ENCODE measurements at places on chromosomes 11 and 22.

DNA sequence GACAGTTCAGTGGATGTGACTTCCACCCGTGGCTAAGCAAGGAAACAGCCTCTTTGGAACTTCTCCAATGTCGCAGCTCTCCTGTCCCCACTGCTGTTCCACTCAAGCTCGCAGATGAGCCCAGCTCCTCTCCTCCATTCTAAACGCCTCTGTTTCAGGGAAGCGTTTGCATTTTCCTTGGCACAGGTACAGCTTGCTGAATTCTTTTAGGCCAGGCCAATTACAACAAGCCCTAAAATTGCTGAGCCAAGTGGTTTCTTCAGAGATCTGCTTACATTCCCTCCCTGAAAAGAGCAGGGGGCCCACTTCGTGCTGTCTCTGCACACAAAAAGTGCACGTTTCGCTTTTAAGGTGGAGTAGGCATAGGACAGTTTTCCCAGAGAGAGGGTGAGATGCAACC is 91.5 kb upstream of the BLID start:
- no peak for DNase-seq

GRCh38 chr11:13090228-13090708 is 81.2 kb downstream of the RASSF10 start:
- DNase-seq, result no peak

DNA sequence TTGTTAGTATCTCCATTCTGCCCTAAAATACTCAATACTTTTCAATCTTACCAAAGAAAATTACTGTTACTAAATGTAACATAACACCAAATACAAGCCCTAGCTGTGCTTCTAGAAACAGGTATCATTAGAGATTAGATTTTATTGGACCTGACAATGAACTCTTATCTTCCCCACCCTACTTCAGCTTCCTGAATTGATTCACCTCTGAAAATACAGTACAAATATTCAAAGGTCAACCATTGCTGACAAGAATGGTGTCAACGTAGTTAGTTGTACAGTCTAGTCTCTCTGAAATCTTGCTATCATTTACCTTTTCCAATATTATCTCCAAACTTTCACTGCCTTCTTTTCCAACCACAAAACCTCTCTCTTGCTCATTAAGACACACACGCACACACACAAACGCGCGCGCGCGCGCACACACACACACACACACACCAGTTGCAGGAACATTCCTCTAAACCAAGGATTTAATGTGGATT is 22.4 kb downstream of the LRRC4C start:
- no peak for DNase-seq

DNA sequence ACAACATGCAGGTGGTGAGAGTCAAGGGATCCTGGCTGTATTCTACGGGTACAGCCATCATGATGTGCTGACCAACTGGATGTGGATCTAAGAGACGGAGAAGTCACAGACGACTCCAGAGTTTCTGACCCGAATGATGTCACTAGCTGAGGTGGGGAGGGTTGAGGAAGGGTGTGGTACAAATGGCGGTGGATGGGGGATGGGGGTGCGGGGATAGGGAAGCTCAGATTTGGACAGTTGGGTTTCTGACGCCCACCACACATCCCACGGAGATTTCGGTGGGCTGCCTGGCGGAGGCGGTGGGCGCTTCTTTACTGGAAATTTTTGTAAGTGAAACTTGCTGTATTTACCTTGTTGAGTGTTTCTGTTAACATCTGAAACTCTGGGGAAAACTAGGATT is 126.7 kb downstream of the OSBP2 start:
- no peak for DNase-seq

- no peak for DNase-seq
These were observed 350.2 kb downstream of the BUD13 start for GRCh38 chr11:116422556-116422955.

DNA sequence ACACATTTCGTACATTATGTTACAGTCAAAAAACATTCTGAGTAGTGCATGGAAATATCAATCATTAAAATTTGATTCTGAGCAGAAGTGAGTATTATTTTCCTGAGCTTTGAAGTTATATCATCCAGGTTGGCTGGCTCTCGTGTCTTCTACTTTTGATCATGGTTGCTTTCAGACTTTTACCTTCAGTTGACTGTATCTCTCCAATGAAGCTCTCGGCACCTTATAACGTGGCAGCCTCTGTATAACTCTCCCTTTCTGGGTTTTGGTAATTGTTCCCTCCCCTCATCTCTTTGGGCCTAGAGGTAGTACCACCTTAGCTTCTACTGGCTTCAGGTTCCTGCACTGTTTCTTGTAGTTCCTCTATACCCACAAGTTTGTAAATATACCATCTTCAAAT is 12.2 kb downstream of the SFI1 start:
- no peak for DNase-seq

DNA sequence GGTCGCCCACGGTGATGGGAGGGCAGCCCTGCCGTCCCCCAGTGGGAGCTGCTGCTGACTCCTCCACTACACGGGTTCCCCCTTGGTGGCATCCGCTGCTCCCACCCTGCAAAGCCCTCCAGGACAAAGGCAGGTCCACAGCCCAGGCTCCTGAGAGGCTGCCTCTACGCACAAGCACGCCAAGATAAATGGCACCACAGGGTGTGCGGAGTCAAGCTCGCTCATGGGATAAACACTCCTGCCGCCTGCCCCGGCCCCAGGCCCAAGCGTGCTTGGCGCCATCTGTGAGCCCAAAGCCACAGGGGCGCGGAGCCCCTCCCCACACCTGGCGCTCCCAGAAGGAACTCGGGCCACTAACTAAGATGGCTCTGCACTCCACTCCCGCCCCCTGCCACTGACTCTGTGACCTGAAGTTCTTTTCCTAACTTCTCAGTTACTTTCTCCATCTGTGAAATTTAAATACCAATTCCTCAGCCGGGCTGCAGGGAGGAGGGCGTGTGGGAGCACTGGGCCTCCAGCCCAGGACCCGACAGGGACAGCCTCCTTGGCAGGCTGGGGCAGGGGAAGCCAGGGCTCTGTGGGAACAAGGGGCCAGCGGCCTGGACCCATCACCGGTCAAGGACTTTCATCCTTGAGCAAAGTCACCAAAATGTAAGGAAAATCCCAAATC is 14.9 kb downstream of the EHD1 start:
- DNase-seq, result no peak

GRCh38 chr11:10970926-10971325 is 113.1 kb upstream of the ZBED5 start:
- DNase-seq, result no peak

DNA sequence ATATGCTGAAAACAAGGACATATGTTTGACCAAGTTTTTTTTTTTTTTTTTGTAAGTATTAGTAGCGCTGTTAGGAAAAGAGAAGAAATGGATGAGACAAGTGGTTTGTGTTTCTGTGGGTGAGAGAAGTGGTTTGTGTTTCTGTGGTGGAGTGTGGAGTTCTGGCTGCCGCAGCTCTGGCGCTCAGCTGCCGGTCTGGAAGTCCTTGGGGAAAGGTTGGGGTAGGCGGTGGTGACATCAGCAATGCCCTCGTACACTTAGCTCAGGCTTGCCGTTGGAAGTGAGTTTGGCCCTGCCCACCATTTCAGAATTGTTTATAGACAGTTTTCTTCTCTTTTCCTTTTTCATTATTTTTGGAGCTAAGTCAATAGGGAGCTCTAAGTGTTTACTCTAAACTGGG is 116.6 kb downstream of the TBC1D22A start:
- DNase-seq, result no peak

GRCh38 chr11:61539831-61540357 is 31.3 kb downstream of the LRRC10B start:
- no peak for DNase-seq

DNA sequence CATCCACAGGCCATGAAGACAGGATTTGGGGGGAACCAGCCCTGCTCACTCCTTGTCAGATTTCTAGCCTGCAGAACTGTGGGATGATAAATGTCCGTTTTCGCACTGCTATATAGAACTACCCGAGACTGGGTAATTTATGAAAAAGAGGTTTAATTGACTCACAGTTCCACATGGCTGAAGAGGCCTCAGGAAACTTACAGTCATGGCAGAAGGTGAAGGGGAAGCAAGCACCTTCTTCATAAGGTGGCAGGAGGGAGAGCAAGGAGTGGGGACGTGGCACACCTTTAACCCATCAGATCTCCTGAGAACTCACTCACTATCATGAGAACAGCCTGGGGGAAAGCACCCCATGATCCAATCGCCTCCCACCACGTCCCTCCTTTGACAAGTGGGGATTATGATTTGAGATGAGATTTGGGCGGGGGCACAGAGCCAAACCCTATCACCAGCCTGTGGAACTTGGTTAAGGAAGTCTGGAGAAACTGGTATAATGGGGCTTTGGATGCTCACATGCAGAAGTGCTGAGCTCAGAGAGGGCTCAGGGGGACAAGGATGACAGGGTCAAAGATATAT is 50.7 kb downstream of the MYEOV start:
- no peak for DNase-seq

DNA sequence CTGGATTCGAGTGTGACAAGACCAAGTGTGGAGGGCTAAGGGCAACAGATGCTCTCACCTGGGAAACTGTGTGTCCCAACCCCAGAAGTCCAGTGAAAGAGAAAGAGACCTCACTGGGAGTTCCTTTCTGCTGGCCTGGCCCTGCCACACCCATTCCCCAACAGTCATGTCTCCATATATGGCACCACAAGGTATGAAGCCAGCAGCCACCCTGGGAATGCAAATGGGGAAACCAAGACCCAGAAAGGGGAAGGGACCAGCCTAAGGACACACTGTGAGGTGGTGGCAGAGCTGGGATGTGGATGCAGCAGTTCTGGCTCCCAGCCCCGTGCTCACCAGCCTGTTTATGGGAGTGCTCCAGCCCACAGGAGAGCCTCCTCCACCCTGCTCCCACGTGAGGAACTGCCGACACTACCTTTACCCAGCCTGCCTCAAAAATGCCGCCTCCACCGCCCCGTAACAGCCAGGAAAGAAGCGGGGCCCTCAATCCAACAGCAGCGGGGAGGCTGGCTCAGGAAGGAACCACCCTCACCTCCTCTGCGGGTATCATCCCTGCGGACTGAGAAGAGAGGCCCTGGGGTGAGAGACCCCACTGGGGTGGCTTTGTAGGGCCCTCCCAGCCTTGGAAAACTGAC is 12.6 kb downstream of the LMO1 start:
- no peak for DNase-seq

DNA sequence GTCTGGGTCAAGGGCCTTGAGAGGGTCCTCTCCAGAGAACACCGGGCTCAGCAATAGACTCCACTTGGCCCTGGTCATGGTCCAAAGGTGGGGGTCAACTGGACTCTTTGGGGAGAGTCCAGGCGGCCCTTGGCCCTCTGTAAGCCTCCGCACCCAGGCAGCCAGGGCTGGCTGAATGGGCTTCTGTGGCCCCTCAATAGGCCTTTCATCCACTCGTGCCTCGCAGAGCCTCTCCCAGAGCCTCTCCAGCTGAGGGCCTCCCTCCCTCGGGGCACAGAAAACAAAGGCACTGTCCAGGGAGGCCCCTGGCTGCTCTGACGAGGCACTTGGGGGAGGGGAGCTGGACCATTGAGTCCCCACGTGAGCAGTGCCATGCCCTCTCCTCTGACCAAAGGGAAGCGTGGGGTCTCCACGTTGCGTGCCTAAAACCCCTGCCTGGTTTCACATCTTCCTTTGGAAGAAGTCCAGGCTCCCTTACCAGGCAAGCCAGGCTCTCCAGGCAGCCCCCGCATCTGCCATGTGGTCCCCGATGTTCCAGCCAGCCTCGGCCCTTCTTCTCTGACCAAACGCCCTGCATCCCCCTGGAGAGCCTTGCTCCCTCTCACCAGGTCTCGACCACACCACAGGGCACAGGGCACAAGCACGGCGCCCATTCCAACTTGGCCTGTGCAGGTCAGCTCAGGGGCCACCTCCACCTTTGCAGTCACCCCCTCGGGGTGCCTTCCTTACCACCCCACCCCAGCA is 15.5 kb downstream of the KIAA0930 start:
- DNase-seq, result no peak

DNA sequence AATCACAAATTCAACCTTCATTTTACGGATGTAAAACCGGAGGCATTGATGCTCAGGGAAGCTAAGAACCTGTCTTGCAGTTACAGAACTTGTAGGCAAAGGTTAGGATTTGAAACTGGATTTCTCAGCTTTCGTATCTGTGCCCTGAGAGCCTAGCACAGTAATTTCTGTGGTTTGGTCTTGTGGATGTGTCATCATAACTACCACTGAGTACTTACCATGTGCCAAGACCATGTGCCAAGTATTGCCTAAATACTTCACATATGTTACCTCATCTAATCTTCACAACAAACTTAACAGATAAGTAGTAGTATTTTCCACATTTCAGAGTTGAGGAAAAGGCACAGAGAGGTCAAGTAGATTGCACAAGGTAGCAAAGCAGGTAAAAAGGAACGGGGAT is 140.7 kb downstream of the NXPE2 start:
- DNase-seq, result no peak

- no peak for DNase-seq
These were observed 1.6 kb downstream of the KIAA1671 start for GRCh38 chr22:24954114-24954463.

DNA sequence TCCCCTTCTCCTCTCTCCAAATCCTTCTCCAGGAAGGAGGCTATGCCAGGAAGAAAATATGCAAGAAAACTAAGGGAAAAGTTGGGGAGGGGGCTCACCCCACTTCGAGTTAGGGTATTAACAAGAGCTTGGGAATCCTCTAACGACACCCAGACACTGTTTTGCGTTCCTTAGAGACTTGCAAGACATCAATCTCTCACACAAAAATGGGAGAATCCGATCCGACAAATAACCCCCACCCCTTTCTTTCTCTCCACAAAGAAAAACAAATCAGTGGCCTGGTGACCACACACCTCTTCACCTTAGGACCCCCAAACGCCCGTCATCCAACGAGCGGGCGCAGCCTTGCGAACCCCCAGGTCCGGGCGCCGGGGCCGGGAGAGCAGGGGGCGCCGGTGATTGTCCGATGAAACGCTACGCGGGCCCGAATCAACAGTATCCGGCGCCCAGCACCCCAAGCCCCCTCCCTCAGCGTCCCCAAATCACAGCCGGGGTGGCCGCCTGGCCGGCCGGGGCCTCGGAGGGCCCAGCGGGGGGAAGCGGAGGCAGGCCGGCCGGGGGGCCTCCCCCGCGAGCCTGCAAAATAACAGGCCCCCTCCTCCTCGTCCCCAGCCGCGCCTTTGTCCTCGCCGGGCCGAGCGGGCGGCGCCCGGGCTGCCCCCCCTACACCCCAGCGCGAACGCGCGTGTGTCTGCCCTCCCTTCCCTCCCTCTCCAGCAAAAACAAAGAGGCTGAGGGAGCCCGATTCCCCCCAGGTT is 690 bp downstream of the CSNK1E start:
- DNase-seq, result peak; percentile 25

GRCh38 chr11:88421530-88421929 is 84.0 kb upstream of the CTSC start:
- no peak for DNase-seq

DNA sequence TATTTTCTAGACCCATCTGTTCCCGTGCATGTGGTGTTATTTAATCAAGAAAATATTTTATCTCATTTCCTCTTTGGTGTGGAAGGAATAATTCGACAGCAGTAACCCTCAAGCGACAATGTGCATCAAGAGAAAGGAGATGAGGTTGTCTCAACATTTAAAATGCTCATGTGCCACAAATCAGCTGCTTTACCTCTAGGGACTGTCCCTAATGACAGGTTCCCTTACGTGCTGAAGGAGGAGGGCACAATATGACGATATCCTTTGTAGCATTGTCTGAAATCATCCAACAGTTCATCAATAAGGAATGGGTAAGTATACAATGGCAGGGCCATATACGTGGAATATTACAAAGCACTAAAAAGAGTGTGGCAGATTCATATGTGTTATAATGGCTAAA is 7.0 kb upstream of the SYN3 start:
- DNase-seq, result no peak

GRCh38 chr22:23068096-23068831 is 2.1 kb upstream of the GNAZ start:
- no peak for DNase-seq

- no peak for DNase-seq
These were observed 120.5 kb downstream of the ZNF280B start for GRCh38 chr22:22388090-22388489.

All from stimulated activated CD4-positive, alpha-beta T cell treated with anti-CD3 and anti-CD28 coated beads, Interleukin-2, amount 100 ng/mL, for 48 hours (primary cell).